Hematopoietic multipotent progenitor cell treated with erythropoietin and hydrocortisone succinate and interleukin-3 and kit ligand, for 17 days (in vitro differentiated cells): ENCODE measurements at places on chromosomes 3 and 15.
A peak's percentile ranks its signal among the peaks of the same experiment; 100 is the strongest.

GRCh38 chr3:99627062-99627826, 11.2 kb upstream of the COL8A1 start:
- DNase-seq: no peak

GRCh38 chr3:21159543-21159906, 591.5 kb downstream of the ZNF385D start:
- DNase-seq: no peak

GRCh38 chr15:45377609-45378148, 665 bp downstream of the GATM start:
- no peak for DNase-seq

DNA sequence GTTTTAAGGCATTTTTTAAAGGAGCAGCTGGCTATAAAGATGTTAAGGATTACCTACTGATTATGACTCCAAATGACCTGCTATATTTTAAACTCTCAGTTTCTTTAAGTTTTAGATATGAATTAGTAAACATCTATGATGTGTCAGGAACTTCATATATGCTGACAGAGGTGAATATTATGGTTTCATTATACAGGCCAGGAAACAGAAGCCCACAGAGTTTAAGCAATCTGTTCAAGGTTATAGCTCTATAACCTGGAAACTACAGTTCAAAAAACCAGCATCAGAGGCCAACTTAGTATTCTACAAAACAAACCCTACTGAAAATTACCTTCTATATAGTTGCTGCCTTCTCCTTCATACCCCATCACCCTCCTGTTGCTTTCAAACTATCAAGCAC, 17.4 kb downstream of the PLSCR4 start:
- DNase-seq: no peak

GRCh38 chr3:183962807-183963206, 54.9 kb downstream of the ABCC5 start:
- no peak for DNase-seq

GRCh38 chr15:69852916-69853315, 244.8 kb downstream of the TLE3 start:
- no peak for DNase-seq

GRCh38 chr3:101725194-101725889, 928 bp downstream of the CEP97 start:
- peak; percentile 39 for DNase-seq

DNA sequence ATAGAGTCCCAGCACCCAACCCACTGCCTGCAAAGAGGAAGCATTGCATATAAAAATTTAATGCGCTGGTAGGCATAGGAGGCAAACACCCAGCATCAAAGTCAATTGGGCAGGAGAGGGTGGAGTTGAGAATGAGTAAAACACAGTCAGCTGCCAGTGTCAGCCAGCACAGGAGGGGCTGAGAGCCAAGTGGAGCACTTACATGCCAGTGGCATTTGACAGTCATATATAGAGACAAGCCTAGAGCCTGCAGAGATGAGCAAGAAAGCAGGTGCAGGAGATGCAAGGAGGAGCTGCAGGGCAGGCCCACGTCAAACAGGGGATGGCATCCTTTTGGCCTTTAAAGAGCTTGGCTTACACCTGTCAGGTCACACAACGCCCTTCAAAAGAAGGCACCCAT, 27.6 kb upstream of the ZFAND6 start:
- DNase-seq: no peak

DNA sequence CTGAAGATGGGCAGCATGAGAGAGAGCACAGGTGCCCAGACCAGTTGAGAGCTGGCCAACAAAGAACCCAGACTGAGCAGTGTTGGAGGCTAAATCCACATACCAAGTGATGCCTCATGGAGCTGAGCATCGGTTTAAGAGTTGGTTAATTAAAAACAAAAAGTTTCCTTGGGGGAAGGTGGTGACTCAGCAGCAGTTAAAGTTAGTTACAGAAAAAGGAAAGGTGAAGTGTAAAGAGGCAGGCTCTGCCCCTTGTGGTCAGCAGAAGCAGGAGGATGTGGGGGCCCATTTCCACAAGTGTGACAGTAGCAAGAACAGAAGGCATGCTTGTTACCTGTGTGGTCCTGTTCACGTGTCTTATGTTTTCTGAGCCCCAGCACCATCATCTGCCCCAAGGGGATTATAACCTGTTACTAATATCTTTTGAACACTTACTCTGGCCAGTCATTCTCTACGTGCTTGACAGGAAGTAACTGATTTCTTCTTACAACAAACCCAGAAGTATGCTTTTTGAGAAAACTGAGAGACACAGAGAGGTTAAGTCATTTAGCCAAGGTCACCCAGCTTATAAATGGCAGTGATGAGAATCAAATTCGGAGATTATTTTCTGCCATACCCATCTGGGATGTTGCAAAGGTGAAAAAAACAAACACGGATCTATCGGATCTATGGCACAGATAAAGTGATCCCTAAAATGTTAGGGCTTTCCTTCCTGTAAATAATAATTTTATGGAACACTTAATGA, 91.0 kb downstream of the EPHB1 start:
- no peak for DNase-seq

DNA sequence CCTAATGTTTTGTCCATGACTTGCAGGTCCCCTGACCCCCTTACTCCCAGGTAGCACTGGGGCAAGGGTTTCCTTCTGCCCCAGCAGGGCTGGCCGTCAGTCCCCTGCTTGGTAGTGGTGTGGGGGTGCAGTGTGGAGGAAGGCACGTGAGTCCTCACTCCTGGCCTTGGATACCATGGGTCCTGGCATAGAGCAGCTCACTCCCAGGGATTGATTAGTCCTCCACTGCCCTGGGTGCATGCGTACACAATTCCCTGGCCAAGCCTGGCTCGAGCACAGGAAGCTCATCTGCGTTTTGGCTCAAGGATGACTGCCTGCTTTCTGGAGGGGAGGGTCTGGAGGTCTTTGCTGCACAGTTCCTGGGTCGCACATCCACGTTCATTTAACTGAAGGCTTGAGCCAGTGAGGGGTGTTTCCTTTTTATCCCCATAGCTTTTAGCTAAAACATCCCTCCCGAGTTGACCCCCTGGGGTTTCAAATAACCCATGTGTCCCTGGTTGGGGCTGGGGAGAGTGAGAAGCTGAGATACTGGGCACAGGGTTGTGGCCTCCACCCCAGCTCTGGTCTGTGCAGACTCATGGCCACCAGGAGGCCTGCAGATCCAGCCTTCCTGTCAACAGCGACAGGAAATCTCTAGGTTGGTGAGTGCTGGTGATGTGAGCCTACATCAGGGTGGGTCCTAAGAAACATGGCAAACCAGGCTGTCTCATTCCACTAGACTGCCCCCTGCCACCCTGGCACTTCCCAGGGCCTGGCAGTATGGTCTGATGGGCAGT, 11.5 kb downstream of the HEMK1 start:
- DNase-seq: no peak

DNA sequence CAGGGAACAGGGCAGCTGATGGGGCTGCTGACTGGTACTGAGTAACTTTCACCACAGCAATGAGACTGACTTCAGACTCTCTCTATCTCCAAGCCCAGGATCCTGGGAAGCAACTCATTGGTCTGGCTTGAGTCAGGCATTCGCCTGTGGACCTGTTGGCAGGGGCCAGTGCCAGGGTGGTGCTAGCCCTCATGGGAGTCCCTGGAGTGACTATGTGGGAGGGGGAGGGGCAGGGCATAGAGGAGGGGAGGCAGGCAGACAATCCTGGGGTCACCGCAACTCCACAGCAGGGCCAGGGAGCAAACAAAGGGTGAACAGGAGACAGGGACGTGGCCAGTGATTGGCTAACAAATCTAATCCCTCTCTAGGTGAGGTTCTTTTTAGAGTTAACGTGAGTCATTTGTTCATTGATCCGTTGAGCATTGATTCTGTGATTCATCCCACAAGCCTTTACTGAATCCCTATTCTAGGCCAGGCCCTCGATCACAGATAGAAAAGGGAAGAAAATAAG, 71.8 kb downstream of the CEMIP start:
- no peak for DNase-seq

- DNase-seq: no peak
Observed at GRCh38 chr3:106943071-106943470, 434.2 kb upstream of the CCDC54 start.

GRCh38 chr3:80663426-80663825, 895.6 kb upstream of the ROBO1 start:
- DNase-seq: no peak

- DNase-seq: no peak
Observed at GRCh38 chr15:74377831-74378766, 10.7 kb upstream of the CYP11A1 start.

GRCh38 chr3:142530296-142530695, 48.2 kb downstream of the ATR start:
- no peak for DNase-seq

GRCh38 chr15:74135041-74135565, 4.7 kb downstream of the ISLR2 start:
- DNase-seq: no peak

DNA sequence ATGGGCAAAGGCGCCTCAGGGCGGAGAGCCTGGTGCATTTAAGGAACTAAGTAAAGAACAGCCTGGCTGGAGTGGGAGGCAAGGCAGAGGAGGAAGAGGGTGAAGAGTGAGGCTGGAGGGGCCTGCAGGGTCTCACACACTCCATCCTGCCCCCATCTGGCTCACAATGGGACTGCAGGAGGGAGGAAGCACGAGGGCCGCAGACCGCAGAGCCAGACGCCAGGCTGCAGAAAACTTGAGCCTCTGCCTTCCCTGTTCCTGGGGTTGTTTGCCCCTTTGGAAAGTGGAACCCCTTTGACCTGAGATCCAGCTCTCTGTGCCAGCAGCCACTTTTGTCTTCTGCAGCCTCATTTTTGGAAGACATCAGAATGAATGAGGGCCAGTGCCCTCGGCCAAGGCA, 138.0 kb downstream of the SRGAP3 start:
- DNase-seq: no peak

DNA sequence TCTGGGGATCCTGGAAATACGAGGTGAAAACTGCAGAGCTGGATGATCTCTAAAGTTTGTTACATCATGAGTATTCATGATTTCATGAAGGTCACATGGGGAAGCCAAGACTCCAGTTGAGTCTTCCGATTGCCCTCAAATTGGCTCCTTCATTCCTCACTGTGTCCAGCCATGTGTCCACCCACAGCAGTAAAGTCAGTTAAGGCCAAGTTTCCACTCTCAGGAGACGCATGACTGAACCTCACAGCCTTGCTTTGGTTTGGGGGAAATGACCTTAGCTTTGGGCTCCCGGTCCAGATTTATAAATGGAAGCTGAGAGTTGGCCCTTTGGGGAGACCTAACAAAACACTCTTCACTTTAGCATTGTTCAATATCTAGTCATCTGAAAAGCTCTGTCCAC, 289.7 kb upstream of the MCTP2 start:
- no peak for DNase-seq

DNA sequence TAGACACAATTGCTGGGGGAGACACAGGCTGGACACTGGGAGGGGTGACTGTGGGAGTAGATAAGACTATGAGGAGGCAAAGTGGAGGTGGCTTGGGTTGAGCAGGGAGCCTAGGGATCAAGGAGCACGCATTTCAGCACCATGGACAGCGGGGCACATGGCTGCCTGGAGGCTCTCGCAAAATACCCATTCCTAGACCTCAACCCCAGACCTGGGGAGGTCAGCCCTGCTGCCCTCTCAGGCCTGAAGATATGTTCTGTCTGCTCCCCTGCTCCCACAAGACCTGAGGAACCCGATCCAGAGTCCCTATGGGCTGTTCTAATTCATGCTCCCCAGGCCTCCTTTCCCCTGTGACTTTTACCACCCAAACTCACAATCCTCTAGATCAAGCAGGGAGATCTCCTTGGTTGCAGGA, 16.0 kb upstream of the CPEB1 start:
- peak; percentile 35 for DNase-seq

- no peak for DNase-seq
Observed at GRCh38 chr3:46061108-46061720, 33.9 kb upstream of the XCR1 start.

DNA sequence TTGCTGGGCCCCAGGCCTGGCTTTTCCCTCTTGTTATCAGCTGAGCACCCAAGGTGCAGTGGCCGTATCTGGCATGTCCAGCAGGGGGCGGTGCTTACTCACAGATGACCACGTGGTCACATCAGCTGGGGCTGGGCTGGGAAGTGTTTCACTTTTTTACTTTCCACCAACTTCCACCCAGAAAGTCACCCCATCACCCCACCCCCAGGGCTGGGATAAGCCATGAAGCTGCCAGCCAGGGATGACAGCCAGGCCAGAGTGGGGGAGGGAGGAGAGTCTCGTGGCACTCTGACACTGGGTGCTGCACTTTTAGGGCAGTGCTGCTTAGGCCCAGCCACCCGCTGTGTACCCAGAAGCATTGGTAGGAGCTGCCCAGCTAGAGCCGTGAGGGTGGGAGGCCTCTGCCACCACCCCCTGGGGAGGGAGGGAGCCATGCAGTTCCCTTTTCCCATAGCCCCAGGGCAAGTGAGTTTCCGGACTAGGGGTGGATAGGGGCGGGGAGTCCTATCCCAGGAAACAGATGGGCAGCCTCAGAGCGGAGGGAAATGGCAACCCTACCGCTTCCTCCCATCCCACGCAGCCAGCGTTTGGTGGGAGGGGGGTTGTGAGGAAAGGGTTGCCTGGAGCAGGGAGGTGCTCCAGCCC, 6.1 kb downstream of the PPCDC start:
- peak; percentile 92 for DNase-seq

- peak; percentile 18 for DNase-seq
Observed at GRCh38 chr3:81581966-81582599, 179.4 kb downstream of the GBE1 start.

DNA sequence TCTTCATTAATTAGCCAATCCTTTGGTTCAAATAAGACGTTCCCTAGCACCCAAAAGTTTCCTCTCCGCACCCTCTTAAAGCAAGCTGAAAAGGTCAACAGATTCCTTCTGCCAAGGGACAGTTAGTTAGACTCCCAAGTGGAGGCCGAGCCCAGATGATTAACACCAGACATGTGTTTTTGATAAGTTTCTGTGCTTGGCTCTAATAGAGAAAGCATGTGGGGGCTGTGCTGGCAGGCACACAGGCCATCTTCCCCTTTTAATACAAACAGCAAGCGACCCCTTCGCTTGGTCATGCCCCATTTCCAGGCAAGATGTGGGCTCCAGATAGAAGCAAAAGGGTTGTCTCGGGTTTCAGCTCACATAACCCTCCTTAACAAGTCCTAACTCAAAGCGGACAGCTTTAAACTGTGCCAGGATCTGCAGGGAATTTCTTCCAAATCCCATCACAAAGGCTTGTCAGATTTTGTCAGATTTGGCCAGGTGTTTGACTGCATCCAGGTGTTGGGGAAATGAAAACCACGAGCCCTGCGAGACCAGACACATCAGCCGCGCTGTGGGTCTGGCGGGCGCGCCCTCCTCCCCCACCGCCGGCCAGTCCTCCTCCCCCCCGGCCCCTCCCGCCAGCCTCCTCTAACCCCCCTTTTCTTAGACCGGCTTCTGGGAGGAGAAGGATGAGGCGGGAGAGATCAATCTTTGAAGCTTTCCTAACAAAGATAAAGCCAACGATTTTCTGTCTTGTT, 3.3 kb downstream of the HES1 start:
- no peak for DNase-seq

DNA sequence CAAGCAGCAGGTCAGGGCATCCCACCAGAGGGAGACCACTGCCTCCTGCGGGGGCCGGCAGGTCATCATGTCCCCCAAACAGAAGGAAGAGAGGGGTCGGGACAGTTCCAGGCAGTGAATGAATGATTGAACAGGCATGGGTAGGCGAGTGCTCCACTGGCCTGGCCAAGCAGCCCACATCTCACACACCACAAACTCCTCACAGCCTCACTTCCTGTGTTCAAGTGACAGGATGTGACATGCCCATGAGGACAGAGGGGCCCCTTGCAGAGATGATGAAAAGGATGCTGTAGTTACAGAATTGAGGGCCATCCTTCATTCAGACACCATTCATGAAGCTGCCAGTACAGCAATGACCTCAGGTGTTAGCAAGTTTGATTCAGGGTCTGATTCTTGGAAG, 3.7 kb downstream of the IQSEC1 start:
- DNase-seq: no peak

GRCh38 chr15:68983961-68984481, 30.5 kb upstream of the NOX5 start:
- DNase-seq: peak; percentile 59
